Frontal cortex (tissue), 4 donors: ENCODE measurements at places on chromosomes 1 and 21.
A peak's percentile ranks its signal among the peaks of the same experiment; 100 is the strongest.

DNA sequence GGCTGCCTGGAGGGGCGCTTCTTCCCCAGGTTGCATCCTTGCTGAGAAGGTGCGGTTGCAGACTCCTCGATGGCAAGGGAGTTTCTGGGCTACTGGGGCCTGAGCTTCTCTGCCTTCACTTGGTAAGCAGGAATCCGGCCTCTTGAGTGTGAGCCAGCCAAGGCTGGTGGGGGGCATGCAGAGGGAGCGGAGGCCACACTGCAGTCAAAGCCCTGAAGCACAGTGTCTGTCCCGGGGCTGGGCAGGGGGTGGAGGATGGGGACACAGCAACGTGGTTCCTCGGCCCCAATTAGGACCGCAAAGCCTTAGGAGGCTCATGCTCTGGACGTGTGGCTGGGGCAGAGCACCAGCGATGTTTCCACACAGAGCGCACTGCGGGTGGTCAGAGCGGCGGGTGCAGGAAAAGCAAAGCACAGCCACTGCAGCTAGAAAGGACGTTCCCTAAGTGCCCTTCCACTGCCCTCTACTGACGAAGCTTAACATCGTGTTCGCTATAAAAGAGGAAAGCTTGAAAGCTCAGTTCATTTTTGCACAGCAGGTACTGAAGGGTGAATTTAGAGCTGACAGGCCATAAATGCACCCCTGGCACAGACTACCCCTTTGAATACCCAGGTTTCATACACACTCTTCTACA, 60.7 kb upstream of the COG2 start:
- DNase-seq, result no peak

DNA sequence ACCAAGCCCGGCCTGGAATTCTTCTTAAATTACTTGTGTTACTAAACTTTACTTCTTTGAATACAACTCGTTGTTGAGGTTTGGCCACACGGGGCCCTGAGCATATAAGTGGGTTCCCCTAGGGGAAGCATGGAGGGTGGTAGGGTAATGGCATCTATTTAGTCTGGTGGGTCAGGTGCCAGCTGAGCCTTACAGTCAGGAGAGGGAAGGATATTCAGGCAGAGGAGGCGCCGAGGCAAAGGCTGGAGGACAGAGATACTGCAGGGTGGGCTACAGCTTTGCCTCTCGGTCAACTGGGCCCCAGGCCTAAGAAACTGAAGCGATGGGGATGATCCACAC, 424 bp upstream of the NECAP2 start:
- no peak for DNase-seq

DNA sequence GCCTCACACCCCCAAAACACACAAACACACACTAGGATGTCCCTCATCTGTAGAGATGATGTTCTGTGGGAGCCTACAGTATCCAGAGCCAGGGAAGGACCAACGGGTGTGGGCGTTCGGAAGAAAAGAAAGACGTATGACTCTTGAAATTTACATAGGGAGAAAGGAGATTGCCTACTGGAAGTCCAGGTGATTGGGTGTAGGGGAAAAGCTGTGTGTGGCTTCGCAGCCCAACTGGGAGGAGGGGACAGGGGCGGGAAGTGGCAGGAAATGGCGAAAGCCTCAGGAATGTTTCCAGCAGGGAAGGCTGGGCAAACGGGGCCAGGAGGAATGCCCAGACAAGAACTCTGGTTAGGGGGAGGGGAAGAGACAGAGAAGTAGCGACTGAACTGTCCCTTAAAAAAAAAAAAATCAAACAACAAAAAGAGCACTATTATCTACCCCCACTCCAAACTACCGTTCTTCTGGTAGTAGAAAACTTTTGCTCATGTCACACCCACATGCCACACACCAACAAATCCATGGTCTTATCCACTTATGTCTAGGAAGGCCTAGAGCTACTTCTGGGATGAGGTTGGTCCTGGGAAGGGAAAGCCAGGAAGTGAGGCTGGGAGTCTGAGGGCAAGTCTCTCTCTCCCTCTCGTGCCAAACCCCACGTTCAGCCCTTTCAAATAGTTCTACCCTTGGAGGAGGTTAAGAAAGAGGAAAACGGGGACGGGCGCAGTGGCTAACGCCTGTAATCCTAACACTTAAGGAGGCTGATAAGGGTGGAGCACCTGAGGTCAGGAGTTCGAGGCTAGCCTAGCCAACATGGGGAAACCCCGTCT, 1.8 kb upstream of the CKS1B start:
- DNase-seq, result no peak

DNA sequence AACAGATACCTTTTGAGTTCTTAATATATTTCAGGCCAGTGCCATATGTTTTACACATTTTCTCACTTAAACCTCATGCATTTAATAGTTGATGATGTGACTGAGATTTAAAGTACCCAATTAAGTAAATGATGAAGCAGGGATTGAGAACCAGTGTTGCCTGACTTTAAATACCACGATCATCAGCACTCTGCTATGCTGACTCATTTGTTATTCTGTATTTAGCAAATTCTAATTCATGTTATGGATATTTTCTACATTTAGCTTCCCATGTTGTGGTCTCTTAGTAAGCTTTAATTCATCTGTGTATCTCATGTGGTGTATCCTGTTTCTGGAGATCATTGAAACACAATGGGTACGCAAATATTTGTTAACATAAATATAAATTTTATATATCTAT, 363.0 kb downstream of the PTBP2 start:
- DNase-seq, result no peak

DNA sequence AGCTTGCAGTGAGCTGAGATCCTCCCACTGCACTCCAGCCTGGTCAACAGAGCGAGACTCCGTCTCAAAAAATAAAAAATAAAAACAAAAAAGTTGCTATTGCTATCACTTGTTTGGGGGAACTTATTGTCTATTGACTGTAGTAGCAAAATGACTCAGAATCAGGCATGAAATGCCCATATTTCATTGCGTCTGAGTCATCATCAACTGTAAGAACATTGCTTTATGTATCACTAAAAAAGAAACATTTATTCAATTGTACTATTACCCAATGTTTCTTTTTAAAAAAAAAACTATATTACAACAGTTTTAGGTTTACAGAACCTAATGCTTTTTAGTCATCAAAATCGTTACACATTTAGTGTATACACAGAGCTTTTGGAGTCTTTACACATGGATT, 91.0 kb upstream of the FMN2 start:
- no peak for DNase-seq

DNA sequence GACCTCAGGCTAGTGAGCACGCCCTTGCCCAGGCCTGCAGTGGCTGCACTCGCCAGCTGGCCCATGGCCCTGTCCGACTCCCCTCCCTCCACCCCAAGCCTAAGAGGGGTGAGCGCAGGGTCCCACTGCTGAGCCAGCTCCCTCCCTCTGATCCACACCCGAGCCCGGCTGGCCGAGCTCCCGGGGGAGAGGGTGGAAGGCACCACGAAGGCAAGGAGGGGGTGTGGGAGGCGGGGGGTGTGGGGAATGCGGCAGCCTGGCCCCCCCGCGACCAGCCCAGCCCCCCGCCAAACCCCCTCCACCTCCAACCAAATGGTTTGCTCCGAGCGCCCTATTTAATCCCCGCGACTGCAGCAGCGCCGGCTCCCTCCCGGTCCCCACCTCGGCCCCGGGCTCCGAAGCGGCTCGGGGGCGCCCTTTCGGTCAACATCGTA, at the start of gene CADM3:
CADM3 (plus strand) TSS at position 362 of the 434 bp plus-strand sequence. CDS start 151 bp downstream, outside the sequence.
- DNase-seq, result peak; percentile 46

DNA sequence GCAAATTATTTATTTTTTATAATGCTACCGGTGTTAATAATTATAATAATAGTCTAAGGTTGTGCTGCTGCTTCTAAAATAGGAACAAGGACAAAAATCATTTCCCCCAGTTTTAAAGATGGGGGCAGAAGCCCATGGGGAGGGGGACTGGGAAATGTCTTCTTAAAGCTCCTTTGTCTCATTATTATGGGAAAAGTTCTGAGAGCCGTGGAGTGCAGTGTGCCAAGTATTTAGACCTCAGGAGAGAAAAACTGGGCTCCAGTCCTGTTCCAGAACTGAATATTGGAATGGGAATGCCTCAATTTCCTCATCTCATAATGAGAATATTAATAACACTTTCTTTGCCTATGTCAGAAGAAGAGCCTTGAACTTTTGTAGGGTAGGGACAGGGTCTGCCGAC, 40.9 kb upstream of the ATF3 start:
- DNase-seq, result no peak

DNA sequence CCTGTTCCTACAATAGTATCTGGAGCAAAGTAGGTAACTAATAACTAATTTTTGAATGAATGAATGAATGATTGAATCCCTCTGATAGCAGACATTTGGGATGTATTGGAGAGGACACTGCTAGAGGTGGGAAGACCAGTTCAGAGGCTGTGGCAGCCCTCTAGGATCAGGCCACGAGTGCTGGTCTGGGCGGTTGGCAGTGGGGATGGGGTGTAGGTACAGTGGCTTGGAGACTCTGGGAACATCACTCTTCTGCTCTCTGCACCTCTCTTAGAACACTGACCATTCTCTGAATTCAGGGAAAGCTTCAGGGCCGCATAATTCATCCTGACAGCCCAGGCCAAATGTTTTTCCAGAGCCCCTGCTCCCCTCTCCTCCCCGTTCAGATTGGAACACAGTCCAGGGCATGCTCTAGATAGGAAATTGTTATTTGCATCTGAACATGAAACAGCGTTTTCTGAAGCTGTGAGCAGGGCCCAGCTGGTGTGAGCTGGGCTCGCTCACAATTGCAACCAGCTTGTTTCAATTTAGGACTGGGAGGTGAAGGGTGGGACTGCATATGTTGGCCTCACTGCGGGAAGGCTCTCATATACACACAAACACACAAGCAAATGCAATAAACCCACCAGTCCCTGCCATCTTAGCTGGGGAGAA, 253.1 kb upstream of the USP24 start:
- no peak for DNase-seq

DNA sequence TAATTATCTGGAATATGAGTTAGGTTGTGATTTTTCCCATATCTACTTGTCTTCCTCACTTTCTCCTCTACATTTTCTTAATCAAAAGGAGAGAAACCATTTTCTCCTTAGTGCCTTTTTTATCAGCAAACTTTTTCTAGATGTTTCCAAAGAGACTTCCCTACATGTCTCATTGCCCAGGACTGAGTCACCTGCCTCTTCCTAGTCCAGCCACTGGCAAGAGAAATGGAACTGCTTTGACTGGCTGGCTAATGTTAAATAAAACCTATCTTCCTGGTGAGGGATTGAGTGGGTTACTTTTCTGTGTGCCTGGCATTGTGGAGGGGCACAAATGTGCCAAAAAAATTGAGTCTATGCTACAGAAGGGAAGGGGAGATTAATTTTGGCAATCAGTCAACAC, 52.1 kb upstream of the CD5L start:
- no peak for DNase-seq

DNA sequence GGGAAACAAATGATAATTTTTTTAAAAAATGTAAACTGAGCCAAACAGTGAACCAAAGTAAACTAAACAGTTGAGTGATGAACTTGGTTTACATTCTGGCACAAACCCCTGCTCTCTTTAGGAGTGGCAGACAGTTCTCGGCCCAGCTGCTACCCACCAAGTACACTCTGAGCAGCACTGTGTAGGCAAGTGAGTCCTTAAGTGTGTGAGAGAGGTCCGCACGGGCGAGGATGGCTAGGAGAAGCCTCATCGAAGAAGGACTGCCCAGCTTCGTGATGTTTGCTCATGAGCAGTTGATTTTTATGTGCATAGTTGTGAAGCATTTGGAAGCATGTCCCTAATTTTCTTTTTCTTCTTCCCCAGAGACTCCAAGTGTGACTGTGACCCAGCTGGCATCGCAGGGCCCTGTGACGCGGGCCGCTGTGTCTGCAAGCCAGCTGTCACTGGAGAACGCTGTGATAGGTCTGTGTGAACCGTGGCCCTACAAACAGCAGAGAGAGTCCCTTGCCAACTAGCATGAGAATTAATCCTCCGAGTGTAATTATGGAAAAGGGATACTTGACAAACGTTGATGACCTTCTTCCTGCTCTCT, 32.1 kb downstream of the LAMC2 start:
- DNase-seq, result no peak

GRCh38 chr1:211257826-211258225, 1.3 kb upstream of the RCOR3 start:
- no peak for DNase-seq

DNA sequence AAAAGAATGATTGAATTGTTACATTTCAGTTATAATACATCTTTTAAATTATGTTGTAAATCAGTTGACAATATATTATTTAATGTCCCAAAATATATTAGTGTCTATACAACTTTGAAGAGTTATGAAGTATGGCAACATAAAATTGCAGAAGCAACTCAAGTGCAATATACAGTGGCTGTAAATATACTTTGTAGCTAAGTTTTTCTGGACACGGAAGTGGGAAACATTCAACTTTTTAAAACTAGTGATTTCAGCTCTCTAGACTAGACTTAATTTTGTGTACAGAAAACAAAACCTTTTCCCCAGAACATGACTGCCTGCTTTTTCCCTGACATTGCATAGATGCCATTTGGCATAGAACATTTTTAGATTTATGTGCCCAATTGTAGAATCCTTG, 29.5 kb upstream of the ABCG1 start:
- no peak for DNase-seq

DNA sequence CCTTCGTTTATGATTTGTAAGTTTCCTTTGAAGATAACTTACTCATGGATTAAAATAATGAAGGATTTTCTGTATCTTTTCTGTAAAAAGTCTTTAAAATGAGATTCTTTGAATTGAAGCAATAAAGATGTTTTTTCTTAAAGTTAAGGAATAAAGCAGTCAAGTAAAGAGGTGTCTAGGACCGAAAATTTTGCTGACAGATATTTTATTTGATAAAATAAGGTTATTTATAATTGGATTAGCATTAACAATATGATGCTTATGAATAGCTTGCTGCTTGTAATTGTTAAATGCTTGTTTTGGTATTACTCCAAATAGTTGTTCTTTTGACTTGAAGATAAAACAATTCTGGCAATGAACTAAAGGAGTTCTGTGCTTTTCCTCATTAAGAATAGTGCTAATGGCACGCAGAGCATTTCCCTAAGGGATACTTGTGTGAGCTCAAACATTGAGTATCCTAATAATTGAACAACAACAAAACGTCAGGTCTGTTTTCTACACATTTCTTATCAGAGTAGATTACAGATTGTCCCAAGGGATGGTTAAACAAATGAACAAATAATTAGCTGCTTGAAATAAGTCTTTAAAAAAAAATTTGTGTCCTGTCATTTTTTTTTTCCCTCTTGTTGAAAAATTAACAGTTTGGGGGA, 16.6 kb downstream of the TSNAX start:
- no peak for DNase-seq

- DNase-seq, result no peak
Measured at GRCh38 chr1:163230827-163231226, 28.1 kb upstream of the RGS5 start.

- no peak for DNase-seq
Measured at GRCh38 chr1:84245563-84245962, 55.9 kb upstream of the SAMD13 start.

GRCh38 chr1:67135354-67135753, 584 bp upstream of the C1orf141 start:
- DNase-seq, result no peak

GRCh38 chr1:78255846-78256245, 210.1 kb downstream of the GIPC2 start:
- no peak for DNase-seq

GRCh38 chr1:46175243-46175642, 356 bp downstream of the TSPAN1 start:
- DNase-seq, result no peak
